NCI-H1105 (cell line): ENCODE measurements at places on chromosomes 4 and X.

DNA sequence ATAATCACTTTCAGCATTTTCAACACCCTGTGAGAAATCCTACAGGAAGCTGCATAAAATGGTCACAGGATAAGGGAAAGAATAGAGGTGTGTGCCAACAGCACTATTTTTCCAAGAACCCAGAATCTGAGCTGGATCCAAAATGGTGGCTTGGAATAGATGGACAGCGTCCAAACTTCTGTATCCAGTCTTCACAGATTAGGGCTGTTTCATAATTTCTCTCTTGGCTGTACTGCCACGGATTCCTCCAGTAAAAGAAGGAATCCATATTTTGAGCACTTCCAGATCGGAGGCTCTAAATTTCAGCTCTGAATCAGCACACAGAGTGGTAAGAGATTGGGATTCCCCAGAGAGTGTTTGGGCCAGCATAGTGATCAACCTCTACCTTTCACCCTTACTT, 12.2 kb downstream of the MAOB start:
- no peak for DNase-seq

DNA sequence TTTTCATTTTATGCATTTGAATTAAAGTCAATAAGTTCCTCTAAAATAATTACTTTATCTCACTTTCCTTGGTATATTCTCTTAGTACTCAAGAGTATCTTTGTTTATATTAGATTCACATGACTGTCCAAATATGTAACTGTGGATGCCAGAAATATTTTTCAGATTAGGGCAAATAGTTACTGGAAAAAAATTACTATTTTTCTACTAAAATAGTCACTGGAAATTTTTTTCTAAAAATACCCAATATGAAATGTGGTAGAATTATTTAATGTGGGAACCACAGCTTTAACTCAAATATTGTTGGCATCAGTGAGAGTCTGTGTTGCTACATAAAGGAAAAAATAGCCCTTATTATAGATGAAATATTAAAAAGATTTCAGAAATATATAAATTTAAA, 70.4 kb upstream of the NMU start:
- no peak for DNase-seq

GRCh38 chrX:122641826-122642225, 542.3 kb upstream of the GRIA3 start:
- no peak for DNase-seq

DNA sequence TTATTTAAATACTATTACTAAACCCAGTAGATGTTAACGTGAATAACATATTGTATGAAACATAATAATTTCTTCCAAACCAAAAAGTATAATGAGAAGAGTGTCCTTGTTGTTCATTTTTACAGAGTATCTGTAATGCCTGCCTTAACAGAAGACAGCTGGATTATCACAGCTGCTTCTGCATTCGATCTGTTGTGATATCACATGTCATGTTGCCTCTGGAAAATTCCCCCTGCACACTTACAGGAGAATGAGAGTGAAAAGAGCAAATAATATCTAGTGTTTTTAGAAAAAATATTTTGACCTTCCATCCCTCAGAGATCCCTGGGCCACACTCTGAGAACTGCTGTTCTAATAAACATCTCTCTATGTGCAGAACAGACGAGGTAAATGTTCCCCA, 240.1 kb upstream of the NOCT start:
- no peak for DNase-seq

DNA sequence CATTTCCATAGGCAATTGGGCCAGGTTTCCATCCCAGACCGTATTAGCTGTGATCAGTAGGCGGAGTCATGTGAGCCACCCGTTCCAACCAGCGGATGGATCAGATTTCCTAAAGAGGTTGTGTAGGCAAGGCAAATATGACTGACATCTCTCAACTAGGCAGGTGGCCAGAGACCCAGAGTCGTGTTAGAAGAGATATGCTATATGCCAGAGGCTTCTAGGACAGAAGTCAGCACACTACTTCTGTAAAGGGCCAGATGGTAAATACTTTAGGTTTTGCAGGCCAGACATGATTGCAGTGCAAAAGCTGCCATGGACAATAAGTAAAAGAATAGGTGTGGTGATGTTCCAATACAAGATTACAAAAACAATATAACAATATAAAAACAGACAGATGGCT, 788.4 kb downstream of the RPA4 start:
- peak; percentile 72 for DNase-seq

- no peak for DNase-seq
Measured at GRCh38 chrX:13667919-13668318, 15.0 kb downstream of the TCEANC start.

DNA sequence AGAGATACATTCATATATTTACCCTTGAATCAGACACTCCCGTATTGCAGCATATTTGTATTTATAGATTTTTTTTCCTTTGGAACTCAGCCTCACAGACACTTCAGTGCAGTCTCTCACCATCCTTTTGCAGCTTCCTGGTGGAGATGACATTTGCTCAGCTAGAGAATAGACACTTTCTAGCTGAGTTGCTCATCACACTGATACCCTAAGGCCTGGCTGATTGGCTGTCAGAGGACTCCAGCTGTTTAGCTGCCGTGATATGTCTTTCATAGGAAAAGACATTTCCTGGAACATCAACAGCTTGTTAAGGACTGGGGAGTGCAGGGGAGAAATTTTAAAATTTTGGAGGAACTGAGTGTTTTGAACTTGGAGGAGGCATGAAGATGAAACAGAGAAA, 429.6 kb downstream of the SMARCA1 start:
- DNase-seq = no peak

DNA sequence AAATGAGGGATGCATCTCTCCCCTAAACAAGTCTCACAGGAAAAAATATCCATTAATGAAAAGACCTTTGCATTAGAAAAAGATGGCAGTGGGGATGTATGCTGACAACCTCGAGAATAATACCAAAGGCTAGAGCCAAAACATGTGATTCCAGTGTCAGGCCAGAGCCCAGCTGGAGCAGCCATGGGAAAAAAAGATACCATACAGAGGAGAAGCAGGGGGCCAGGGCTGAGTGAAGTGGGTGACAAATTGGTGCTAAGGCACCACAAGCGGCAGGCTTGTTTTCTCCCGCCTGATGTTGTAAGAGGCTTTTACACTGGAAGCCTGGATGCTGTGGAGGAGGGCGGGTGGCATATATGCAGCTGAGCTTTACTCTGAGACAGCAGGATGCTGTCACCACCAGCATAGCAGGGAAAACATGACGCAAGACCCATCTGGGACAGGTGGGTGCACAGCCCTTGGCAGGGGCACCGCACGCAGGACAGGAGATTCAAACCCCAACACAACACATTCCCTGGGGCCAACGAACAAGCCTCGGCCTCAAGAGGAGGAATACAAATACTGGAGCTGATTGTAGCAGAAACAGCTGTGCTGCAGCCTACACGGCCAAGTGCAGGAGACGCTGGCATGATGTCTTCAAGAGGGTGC, 91.9 kb downstream of the TSPAN5 start:
- DNase-seq = no peak

DNA sequence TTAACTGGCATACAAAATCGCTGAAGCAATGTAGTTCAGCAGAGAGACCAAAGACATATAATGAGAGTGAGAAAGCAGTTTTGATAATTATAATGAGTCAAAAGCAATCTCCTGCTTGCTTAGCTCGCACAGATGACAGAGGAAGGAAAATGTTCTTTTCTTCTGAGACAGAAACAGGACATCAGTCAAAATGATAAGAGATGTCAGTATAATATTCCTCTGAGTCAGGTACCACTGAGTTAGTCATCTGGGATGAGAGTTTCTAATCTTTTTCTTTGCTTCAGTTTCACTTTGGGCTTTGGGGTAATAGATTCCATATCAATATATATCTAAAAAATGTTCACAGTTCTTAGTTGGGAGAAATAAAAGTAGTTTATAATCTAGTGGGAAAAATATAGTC, 387.2 kb downstream of the PCDH7 start:
- DNase-seq = no peak

DNA sequence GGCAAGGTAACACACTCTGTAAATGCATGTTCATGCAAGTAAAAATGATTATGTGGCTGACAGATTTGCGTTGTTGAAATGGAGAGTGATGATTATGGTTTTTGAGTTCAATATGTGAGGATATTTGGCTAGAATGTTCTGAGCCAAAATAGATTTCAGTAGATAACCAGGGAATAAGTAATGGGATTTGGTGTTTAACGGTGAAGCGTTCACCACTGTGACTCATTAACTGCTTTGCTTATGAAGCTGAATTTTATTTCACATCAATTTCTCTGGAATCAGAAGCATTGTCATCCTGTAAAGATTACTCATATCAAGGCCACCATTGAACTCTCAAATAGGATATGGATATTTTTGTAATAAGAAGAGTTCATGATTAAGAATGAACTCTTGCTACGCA, 11.7 kb downstream of the AFP start:
- no peak for DNase-seq

DNA sequence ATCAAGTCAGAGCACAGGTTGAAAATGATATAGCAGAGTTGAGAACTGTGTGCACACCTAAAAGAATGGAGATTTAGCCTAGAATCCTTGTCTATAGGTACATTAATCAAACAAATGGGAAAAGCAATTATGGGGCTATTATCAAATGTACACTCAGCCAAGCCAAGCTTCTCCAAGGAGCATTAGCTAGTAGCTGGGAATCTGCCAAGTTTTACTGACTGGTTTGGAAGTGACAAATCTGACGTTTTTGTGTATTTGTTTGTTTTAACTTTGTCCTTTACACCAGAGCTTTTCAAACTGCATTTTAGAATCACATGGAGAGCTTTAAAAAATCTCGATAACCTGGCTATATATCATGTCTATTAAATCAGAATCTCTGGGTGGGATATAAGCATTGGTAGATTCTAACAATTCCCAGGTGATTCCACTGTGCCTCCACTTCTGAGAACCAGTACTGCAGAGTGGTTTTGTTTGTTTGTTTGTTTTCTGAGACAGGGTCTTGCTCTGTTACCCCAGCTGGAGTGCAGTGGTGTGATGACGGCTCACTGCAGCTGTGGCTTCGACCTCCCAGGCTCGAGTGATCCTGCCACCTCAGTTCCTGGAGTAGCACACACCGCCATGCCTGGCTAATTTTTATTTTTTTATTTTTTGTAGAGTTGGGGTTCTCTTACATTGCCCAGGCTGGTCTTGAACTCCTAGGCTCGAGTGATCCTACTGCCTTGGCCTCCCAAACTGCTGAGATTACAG, 279.8 kb downstream of the UNC5C start:
- peak; percentile 74 for DNase-seq

DNA sequence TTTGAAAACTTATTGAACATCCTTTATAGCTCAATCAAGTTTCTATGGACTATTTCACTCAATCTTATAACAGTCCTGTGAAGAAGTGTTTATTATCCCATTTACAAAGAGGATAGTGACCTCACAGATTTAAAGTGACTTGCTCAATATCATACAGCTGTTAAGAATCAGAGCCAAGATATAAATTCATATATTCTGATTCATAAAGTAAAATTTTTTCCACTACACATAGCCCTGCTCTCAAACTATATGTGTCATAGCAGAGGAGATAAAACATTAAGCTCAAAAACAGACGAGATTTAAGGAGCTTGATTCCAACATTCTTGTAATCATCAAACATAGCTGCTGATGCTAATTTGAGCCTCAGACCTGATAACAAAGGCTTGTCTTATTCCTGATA, 226.8 kb downstream of the CAMK2D start:
- DNase-seq = no peak

DNA sequence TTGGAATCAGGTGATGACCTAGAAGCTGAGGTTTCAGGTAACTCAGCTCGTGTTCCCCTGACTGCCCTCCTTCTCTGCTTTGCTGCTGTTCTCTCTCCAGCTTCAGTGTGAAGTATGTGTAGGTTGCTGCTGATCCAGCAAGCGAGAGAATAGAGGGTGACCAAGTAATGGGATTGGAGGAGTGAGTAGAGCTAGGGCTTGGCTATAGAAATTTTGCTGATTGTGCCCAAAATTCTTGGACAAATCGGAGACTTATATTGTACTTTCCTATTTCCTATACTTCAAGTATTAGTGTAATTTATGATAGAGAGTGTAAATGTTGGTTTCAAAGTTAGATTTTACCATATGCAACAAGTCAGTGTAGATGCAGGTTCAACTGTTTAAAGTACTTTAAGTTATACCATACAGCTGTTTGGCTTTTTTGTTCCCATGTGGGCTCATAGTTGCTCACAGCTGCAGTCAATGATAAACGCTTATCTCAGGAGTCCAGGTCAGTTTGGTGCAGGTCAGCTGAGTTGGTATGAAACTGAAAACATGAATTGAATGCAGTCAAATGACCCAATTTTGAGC, 48.0 kb downstream of the RAPGEF2 start:
- DNase-seq = no peak

DNA sequence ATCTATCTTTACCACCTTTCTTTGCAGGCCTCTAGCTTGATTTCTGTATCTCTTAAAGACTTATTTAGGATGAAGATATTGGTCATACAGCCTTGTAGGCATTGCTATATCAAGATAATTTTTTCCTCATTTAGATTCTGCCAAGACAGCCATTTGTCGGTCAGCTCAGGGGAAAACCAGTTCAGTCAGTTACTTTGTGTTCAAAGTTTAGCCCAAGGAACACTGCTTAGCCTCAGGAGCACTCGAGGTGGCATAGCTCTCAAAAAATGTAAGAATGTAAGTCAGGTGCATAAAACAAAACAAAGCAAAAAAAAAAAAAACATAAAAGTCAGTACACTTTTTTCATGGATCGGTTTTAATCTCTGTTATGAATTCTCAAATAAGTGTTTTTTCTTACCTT, 43.4 kb downstream of the NRK start:
- DNase-seq = no peak

GRCh38 chr4:75432683-75433082, 81.5 kb downstream of the RCHY1 start:
- DNase-seq = no peak

- no peak for DNase-seq
Measured at GRCh38 chrX:151694661-151695582, at the start of gene PRRG3. Gene PRRG3, plus strand, starts transcription at chrX:151695458. Its CDS starts 3,357 bp downstream, at chrX:151698815.

- DNase-seq = no peak
Measured at GRCh38 chrX:48681539-48682183, 1.9 kb upstream of the WAS start.

- DNase-seq = no peak
Measured at GRCh38 chrX:8760021-8760420, 28.1 kb upstream of the ANOS1 start.

- DNase-seq = no peak
Measured at GRCh38 chrX:148600131-148600530, 99.7 kb downstream of the AFF2 start.

GRCh38 chr4:143183513-143184216, 1.1 kb upstream of the USP38 start:
- DNase-seq = no peak

- no peak for DNase-seq
Measured at GRCh38 chrX:19805046-19805690, 82.2 kb downstream of the SH3KBP1 start.

- no peak for DNase-seq
Measured at GRCh38 chr4:83125738-83126141, 11.2 kb upstream of the PLAC8 start.

DNA sequence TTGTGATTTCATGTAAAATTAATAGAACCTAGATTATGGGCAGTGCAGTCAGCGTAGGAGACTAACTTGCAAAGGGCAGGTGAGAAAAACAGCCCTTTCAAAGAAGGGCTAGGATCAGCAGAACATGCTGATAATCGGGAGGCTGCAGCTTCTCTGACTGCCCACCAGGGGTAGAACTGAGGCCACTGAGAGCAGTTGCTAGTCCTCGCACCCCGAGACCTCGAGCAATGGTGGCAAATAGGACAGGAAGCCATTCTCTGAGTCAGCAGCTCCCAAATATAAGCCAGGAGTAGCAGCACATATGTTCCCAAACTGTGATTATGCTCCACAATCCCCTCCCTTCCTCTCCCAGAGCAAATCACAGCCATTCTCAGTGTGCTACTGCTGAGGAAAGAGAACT, 186.5 kb downstream of the MSL3 start:
- DNase-seq = no peak

- no peak for DNase-seq
Measured at GRCh38 chr4:15899511-15899910, 39.0 kb downstream of the FGFBP1 start.
